ENCODE measurements at places on chromosomes 13 and 19.

- DNase-seq, result no peak
Observed at GRCh38 chr13:107960301-107960700, 255.0 kb downstream of the LIG4 start.

DNA sequence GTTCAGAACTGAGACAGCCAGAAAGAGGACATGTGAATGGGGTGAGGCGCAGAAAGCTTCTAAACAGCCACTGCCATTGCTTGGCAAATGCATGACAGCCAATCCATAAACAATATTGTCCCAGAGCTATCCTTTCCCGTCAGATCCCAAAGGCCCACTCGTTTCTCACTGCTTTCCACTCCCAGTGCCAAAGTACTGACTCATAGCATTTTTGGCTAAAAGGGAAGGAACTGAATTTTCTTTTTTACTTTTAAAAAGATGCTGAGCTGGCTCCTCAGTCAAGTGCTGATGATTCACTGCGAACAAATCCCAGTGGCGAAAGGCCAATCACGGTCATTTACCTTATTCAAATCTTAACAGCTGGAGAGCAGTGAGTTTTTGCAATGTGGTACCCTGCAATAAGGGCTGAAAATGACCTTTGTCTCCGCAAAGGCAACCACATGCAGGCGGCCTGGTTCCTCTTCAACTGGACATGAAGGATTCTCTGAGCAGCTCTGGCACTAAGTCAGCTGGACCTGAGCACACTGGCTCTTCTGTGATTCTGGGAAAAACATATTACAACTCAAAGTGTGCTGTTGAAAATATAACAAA is 151.7 kb downstream of the DCLK1 start:
- no peak for DNase-seq

- DNase-seq, result peak; percentile 96
Observed at GRCh38 chr19:633068-633785, at the start of gene POLRMT. TSS of gene POLRMT (minus strand) at chr19:633537. CDS start at chr19:633512, 25 bp downstream.

GRCh38 chr19:19510432-19510831 is 4.9 kb downstream of the TSSK6 start:
- DNase-seq, result no peak

- DNase-seq, result peak; percentile 27
Observed at GRCh38 chr19:31073485-31074198, 275.6 kb downstream of the TSHZ3 start.

DNA sequence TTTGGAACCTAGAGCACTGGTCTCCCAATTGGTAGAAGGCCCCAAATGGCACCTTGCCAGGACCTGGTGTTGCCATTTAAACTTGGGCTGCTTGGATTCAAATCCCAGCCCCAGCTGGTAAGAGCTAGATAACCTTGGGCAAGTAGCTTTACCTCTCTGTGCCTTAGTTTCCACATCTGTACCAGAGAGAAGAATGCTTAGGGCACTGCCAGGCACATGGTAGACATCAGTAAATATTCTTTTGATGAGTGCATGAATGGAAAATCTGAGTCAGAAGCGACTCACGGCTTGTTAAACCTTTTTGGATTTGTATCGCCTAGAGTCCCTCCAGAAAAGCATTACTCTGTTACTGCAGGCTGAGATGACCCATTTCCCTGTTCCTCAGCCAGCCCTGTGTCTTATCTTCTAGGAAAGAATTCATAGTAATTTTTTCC is 90.9 kb downstream of the SIPA1L3 start:
- DNase-seq, result no peak

- DNase-seq, result no peak
Observed at GRCh38 chr13:100600915-100601314, 12.3 kb upstream of the GGACT start.

DNA sequence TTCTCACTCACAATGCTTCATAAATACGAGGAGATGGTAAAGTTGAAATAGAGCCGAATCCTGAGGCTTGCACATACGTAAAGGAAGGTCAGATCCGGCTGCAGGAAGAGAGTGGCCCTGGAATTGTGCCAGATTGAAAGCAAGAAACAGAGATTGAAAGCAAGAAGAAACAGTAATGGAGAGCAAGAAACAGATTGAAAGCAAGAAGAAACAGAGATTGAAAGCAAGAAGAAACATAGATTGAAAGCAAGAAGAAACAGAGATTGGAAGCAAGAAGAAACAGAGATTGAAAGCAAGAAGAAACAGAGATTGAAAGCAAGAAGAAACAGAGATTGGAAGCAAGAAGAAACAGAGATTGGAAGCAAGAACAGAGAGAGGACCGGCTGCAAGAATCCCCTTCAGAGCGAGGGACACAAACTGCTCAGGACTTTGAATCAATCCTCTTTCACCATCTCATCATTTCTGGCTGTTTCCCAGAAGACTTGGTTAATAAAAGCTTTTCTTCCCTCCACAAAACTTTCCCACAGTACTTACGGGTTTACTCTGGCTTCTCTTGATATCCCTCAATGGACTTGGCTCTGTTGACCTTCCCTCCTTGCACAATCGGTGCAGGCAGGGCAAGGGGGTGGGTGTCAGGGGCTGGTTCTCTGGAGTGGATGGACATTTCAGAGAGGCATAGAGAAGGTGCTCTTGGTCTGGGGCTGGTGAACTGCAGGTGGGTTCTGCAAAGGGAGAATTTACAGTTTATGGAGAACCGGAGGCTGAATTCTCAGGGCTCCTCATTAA is 25.5 kb downstream of the OR7A5 start:
- DNase-seq, result no peak

- DNase-seq, result no peak
Observed at GRCh38 chr19:19642506-19643157, 825 bp downstream of the GMIP start.

GRCh38 chr19:17687857-17688784 is at the start of gene UNC13A:
TSS of gene UNC13A (minus strand) at chr19:17688354. CDS start at chr19:17688199, 155 bp downstream.
- peak; percentile 96 for DNase-seq

GRCh38 chr19:30430206-30430734 is 58.1 kb downstream of the ZNF536 start:
- no peak for DNase-seq

DNA sequence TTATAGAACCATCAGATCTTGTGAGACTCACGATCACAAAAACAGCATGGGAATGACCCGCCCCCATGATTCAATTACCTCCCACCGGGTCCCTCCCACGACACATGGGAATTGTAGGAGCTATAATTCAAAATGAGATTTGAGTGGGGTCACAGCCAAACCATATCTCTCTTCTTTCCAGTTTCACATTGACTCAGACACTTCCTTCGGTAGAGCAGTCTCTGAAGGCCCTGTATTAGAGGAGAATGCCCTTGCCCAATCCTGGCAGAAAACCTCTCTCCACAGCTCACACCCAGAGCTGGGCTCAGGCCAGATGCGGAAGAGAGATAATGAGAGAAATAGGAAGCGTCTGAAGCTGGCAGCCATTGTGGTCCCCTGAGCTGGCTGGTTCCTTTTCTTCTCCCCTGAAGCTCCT is 72.4 kb upstream of the CLDN10 start:
- DNase-seq, result no peak

DNA sequence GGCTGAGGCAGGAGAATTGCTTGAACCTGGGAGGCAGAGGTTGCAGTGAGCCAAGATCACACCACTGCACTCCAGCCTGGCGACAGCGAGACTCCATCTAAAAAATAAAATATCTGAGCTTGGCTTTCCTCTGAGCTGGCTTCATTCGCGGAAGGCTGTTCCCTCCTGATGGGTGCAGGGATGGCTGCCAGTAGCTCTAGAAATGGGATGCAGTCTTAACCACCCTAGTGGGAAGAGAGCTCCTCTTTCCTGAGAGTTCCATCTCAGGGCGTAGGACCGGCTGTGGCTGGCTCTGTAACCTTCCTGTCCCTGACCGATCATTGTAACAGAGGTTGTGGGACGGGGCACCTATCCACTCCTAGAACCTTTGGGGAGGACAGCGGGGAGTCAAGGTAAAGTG is 32.4 kb downstream of the PPP1R37 start:
- DNase-seq, result no peak

- no peak for DNase-seq
Observed at GRCh38 chr13:48645845-48646244, 7.9 kb upstream of the CYSLTR2 start.

DNA sequence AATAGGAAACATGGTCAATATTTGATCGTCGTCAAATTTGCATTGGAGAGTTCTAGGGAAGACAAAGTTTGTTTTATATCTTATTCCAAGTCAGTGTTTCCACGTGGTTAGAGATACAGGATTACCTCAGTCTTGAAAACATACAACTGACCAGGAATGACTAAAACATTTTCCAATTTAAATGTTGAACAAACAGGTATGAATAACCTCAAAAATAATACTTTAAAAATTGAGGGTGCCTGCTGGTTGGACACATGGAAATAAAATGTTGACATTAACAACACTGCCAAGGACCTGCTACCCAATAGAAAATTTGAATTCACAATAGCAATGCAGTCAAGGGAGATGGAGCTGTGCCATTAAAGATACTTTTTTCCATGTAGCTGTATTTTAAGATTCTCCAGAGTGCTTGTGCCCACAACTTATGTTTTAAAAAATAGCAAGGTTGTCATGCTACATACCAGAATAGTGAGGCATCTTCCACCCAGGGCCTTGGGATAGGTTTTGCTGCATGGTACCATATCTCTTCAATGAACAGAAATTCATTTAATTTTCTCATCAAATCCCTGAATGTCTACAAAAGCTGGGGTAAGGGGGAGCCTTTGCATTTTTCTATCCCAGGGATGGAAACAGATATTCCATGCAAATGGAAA is 260.8 kb downstream of the EFNB2 start:
- no peak for DNase-seq

DNA sequence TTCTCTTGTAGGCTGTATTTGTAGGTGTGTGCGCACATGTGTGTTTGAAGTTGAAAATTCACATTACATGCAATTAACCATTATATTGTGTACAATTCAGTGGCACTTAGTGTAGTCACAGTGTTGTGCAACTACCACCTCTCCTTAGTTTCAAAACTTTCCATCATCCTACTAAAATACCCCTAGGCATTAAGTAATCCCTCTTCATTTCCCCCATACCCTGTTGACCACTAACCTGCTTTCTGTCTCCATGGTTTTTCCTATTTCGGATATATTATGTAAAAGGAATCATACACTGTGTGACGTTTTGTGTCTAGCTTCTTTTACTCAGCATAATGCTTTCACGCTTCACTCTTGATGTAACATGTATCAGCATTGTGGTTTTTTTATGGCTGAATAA is 16.1 kb downstream of the LSM14A start:
- no peak for DNase-seq

- DNase-seq, result peak; percentile 37
Observed at GRCh38 chr19:1884719-1885334, 469 bp downstream of the ABHD17A start.

GRCh38 chr13:27006519-27007161 is 165.0 kb downstream of the USP12 start:
- no peak for DNase-seq

GRCh38 chr19:44308011-44308410 is 3.2 kb upstream of the ZNF235 start:
- DNase-seq, result no peak

DNA sequence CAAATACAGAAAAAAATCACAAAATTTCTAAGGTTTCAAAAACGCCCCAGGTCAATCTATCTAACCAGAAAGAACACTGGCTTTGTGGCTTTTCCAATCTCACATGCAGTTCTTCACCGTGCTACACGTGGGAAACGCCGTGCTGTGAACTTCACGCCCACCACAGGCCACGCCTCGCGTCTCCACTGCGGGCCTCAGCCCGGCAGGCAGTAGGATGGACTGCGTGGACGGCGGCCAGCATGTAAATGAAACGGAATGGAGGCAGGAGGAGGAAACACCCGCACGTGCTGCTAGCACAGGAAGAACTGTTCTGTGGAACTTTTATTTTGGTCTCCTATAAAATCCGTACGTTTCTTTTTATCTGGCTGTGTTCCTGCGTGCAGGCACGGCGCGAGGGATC is 23.8 kb downstream of the ZNF787 start:
- DNase-seq, result no peak

GRCh38 chr13:30224732-30225131 is 82.6 kb downstream of the KATNAL1 start:
- DNase-seq, result no peak

DNA sequence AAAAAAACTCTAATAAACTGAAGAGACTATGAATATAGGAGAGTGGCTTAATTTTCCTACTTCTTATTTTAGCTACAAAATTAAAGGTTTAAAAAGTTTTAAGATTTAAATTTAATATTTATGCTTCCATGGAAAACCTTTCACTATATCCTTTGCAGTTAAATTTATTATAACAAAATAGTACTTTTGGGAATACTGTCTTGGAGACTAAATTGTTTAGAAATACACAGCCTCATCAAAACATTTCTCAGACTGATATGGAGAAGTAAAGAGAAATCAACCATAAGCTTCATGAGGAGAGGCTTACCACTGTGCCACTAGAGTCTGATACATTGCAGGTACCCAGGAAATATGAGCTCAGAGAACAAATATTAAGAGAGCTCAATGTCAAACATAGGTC is 436.5 kb downstream of the KCTD12 start:
- no peak for DNase-seq

DNA sequence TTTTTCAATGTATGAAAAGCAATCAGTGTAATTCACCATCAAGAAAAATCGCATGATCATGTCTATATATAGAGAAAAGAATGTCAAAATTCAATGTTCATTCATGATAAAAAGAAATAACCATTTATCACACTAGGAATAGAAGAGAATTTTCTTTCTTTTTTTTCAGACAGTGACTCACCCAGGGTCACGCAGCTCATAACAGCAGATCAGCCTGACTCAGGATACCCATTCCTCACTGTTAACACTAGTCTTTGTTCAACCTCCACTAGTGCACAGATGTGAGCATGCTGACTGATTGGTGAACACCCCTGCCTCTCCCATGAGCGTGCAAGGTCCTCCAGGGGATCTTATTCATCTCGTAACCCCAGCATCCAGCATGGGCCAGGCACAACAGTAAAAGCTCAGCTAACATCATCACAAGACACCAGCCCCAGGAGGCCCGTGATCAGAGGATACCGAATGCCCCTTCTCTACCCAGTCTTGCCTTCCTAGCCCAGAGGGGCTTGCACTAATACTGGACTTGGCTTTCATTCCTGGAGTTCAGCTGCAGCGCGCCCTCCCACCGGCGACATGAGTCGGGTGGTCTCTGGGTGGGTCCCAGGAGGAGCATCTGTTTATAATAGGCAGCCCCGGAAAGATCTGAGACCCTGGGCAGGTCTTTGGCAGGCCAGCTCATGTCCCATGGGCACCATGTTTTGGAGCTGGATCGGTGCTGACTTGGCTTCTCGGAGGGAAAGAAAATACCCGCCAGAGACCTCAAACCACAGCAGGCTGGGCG is 539.5 kb upstream of the SLC10A2 start:
- DNase-seq, result no peak

Data from nephron progenitor cell (in vitro differentiated cells).